EL (cell line): ENCODE measurements at places on chromosomes 5 and 9.

- no peak for DNase-seq
Observed at GRCh38 chr5:152016421-152016820, 91.8 kb upstream of the GLRA1 start.

GRCh38 chr5:126811515-126812198, 34.7 kb downstream of the LMNB1 start:
- DNase-seq: peak; percentile 55

DNA sequence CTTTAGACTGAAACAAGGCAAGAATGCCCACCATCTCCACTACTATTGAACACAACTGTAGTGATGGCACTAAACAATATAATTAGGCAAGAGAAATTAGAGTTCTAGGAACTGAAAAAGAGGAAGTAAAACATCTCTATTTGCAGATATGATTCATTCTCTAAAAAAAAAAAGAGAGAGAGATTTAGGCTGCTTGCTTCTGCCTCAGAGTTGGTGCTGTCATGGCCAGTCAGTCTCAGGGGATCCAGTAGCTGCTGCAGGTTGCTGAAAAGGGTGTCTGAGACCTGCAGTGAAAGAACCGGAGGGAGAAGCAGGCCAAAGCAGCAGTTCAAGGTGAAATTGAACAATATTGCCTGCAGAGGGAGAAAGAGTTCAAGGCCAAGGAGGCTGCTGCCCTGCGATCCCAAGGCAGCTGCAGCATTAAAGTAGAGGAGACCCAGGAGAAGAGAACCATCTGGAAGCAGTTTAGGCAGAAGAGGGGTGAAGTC, 72.5 kb downstream of the AP3B1 start:
- DNase-seq: peak; percentile 31

DNA sequence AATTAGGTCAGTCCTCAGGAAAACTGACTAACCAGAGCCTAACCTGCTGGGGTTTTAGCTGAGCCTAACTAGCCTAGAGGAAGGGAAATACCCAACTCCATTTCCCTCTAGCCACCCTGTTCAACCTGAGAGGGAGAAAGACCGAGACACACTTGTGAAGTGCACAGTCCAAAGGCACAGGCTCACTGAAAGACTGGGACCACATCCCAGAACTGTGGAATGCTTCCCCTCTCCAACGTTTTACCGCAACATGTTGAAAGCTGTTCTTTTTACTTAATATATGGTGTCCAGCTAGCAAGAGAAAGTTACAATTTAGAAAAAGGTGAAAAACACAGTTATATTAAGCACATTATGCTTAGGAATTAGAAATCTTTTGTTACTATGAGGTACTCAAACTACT, 76.8 kb upstream of the SIMC1 start:
- DNase-seq: no peak

GRCh38 chr9:88280816-88281382, 107.3 kb upstream of the SPIN1 start:
- DNase-seq: no peak

GRCh38 chr5:67643536-67643935, 446.9 kb upstream of the CD180 start:
- peak; percentile 32 for DNase-seq

DNA sequence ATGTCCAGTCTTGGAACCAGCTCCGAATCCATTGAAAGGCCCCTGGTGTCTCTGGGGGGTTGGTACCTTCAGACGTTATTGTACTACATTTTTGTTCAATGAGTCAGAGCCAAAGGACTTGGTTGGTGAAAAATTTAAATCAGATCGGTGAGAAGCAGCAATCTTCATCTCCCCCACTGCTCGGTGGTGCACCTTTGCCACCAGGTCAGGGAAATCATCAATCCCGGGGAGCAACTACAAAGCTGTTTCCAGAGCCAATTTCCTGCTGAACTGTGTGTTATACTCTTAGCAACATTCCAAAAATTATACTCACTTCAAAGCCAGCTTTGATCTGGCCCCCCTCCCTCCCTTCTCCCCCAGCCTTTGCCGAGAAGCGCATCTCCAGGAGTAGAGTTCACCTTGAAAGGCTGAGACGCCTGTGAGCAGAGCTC, 375.2 kb upstream of the WWC1 start:
- DNase-seq: peak; percentile 22

- DNase-seq: no peak
Observed at GRCh38 chr5:137632716-137633115, 103.2 kb downstream of the KLHL3 start.
